ENCODE measurements at places on chromosomes 2 and 18.

DNA sequence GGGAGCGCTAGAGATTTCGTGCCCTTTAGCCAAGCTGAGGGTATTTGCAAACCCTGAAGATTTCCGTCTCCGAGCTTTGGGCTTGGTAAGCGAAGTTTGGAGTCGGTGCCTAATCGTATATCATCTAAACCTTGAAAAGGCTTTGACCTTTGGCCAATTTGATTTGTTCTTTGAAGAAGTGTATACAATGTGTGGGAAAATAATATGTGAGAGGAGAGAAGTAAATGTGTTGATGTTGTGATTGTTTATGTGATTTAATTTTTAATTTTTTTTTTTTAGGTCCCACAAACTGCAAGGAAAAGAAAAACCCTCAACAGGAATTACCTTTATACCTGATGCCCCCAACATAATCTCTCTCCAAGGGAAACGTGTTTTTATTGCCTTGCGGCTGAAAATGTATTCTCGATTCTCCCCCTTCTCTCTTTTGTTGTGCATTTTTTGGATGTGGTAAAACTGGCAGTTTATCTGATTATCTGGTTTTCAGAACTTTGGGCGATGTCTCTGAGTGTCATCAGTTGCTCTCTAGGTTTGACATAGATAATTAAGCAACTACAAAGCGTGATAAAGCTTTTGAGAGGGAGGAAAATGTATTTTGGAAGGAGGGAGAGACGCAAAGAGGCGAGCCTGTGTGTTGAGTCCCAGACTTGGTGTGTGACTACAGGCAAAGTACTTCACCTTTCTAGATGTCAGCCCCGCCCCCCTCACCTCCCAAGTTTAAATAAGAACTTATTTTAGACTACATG, 912 bp upstream of the FBXO11 start:
- no peak for DNase-seq

DNA sequence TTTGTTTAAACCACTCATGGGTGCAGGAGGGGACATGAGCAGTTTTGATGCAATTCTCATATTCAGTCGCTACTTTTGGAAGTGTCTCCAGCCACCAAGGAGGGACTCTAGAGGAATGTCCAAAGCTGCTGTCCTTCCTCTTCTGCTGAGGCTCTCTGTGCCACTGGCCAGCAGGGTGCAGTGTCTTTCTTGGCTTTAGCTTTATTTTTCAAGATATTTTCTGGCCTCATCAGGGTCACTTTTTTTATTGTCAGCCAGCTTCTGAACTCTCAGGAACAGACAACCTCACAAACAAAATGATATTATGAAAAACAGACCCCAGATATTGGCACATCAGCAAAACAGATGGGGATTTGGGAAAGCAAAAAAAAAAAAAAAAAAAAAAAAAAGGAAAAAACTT, 289.3 kb upstream of the ZSWIM2 start:
- no peak for DNase-seq

DNA sequence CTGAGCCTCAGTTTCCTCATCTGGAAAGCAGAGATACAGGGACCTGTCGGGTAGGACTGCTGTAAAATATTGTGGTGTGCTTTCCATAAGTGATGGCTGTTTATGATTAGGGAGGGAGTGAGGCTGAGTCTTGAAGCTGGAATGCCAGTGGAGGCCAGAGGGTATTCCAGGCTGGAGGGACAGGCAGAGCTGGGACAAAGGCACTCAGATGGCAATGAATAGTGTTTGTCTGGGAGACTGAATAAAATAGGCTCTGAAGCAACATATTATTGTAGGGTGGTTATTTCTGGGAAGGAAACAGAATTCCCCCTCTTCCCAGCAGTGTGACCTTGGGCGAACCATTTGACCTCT, 120.7 kb downstream of the INHBB start:
- DNase-seq: no peak

DNA sequence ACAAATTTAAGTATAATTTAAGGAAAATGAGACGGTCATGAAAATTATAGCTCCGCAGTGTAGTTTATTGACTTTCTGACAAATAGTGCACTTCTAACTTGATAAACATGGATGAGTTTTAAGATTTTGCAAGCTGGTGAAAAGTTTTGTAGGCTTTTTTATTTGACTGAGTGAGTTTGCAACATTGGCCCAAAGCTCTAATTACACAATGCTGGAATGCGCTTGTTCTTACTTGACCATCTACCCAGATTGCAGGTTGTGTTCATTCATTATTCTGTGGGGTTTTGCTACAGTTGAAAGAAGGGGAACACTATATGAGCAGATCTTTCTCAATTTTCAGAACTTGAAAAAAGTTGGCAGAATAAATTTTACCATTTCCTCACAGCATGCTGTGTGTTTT, 13.5 kb downstream of the SPOPL start:
- no peak for DNase-seq

GRCh38 chr18:35522130-35522959, 24.6 kb upstream of the INO80C start:
- no peak for DNase-seq

- DNase-seq: no peak
Measured at GRCh38 chr2:120227111-120227991, 4.2 kb upstream of the TMEM185B start.

DNA sequence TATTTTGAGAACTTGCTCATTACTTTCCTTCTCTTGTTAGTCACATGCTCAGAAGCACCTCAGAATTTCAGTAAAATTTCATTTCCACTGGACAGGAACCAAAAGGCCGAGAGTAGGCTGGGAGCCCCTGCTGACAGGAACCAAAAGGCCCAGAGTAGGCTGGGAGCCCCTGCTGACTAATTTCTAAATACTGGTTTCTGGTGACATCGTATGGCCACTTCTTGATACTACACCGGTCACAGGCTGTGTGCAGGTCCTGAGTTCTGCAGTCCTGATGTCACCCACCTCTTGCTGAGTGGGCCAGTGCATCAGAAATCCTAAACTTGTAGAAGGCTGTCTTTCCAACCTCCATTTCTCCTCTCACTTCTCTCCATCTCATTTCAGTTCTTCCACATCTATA, 17.7 kb upstream of the EN1 start:
- no peak for DNase-seq

- DNase-seq: no peak
Measured at GRCh38 chr2:109562421-109562820, 51.3 kb downstream of the SEPTIN10 start.

DNA sequence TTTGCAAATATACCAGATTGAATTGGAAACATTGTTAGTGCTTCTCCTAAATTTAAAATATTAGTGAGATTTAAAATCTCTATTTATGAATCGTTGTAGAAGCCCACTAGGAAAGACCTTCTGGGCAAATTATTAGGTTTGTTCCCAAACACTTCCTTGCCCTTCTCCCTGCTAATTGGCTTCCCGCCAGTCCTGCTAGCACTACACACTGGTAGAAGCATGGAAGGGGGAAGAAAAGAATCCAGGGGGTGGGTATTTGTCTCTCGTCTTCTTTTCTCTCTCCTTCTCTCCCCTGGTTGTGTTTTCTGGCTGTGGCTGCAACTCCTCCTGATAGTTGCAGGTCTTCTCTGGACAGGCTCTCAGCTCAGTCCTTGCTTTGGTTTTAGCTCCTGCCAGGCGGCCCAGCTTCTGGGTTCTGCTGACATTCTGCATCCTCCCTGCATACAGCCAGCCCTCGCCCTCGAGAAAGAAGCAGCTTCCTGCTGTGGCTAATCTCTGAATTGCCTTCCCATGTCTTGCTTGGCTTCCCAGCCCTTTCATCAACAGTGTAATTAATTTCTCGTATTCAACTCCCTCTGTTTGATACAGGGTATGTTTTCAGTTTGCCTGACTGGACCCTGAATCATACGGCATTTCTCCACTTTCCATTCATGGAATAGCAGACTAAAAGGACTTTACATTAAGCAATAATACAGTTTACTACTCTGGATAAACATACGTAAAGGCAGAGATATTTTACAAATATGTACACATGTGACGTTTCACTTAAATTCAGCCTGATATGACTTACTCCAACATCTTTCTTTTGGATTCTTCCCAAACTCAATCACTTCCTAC, 6.9 kb upstream of the PARD3B start:
- no peak for DNase-seq

- no peak for DNase-seq
Measured at GRCh38 chr2:199364153-199364552, 93.6 kb downstream of the SATB2 start.

DNA sequence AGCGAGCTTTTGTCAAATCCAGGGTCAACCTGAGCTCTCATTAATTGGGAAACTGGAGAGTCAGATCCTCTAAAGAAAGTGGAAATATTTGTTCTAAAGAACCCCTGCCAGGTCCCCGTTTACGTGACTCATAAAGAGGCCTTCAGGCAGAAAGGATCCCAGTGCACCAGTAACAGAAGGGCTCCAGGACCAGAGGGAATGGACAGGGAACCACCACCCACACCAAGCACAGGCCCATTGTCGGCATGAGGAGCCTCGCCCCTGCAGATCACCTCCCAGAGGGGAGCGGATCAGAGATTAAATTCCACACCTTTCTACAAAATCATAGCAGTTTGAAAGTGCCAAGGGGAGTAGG, 16.4 kb upstream of the C1QL2 start:
- DNase-seq: no peak

GRCh38 chr2:119202610-119203310, 20.9 kb upstream of the STEAP3 start:
- no peak for DNase-seq

DNA sequence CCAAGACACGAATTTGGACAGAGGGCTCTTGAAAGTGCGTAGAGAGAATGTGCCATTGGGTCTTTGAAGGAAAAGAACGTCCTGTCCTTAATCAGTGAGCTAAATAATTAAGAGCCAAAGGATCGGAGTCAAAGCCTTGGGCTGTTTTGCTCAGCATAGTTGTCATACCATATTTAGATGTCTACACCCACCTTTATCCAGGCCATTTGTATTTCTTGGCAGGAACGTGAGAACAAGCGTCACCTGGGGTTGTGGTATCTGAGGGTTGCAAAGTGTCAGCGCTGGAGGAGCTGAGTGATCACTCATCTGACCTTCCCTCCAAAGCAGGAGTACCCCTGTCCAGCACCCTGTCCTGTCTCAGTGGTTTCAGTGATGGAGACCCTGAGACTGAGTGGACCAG, 4.5 kb downstream of the LPIN1 start:
- DNase-seq: peak; percentile 45

DNA sequence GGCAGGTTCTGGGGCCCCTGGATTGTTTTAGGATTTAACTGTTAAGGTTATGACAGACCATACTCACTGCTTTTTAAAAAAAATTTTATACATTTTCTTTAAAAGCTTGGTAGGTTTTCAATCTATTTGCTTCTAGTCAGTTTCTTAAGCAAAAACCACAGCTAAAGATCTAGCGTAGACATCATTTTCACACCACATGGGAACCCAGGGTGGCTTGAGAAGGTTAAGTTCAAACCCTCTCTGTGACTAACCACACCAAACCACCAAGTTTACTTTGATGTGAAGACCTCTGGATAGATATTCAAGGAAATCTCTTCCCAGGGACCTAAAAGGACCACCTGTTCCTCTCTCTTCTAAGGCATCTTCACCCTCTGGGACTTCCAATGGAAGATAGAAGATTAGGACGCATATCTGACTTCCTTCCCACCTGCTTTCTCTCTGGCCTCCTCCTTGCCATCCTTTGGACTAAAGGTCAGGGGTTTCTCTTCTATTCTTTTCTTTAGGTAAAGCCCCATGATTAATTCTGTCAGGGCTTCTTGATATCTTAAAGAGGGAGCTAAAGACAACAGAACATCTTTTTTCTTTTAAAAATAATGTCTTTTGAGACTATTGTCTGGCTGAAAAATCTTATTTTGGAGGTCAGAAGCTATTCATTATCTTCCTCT, 32.3 kb downstream of the FOSL2 start:
- peak; percentile 31 for DNase-seq

DNA sequence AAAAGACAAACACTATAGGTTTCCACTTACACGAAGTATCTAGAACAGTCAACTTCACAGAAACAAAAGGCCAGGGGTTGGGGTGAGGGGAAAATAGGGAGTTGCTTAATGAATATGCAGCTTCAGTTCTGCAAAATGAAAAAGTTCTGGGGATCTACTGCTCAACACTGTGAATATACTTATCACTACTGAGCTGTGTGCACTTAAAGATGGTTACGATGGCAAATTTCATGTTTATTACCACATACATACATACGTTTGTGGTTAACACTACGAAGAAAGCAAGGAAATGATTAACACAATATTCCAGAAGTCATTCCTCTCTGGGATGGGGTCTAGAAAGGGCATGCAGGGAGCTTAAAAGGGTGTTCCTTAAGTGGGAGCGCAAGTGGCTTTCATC, 19.3 kb downstream of the MBOAT2 start:
- DNase-seq: no peak

DNA sequence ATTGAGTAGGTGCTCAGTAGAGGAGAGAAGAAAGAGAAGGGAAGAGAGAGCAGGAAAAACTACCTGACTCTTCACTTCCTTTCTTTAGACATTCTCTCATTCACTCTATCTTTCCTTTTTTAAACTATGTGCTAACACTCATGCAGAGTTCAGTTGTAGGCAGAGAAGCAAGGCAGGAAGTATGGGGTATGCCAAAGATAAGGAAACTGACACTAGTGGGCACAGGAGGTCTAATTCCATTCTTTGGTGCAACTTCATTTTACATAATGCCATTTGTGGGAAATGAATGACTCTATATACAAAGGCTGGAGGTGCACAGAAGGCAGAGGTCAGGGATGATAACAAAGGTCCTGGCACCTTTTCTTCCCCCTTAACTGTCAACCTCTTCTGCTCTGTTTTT, 35.1 kb upstream of the ACVR1 start:
- no peak for DNase-seq

DNA sequence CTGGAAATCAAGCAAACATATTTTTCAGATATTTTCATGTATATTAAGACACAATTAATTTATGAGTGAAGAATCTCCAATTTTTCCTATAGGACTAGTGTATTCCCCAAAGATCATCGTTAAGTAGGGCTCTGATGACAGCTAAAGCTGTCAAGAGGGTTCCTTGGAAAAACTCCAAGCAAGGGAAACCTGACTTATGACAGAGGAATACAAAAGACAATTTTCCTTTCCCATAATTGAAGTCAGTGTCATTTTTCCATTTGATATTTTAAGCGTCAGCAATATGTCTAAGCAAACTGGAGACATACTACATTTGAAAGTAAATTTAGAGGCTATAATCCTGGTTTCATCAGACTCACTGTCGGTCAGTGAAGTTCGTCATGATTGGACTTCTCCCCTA, 36.1 kb downstream of the RIT2 start:
- no peak for DNase-seq

DNA sequence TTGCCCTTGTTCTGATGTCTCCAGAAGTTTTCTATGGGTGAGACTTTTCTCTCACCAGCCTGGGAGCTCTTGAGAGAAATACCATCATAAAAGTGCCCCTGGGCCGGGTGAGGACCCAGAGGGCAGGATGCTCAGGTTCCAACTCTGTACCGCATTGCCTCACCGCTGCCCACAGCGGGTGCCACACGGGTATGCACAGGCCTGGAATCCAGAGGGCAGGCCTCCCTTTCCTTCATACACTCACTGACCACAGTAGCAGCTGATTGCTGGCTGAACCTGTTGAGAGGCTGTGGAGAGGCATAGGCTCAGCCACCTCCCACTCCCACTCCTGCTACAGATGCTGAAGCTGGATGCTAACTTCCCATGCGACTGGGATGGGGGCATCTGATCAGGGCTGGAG, 293.8 kb downstream of the CYP26B1 start:
- no peak for DNase-seq

GRCh38 chr2:172394002-172394401, 33.4 kb upstream of the ITGA6 start:
- no peak for DNase-seq

- DNase-seq: no peak
Measured at GRCh38 chr2:163808406-163808805, 72.6 kb upstream of the FIGN start.

All from activated naive CD8-positive, alpha-beta T cell treated with anti-CD3 and anti-CD28 coated beads for 36 hours (primary cell).